ENCODE measurements at places on chromosomes 11 and 22.

- no peak for DNase-seq
These were observed 21.8 kb upstream of the CDC42EP2 start for GRCh38 chr11:65292890-65293289.

GRCh38 chr11:112453601-112454577 is 193.2 kb upstream of the PLET1 start:
- DNase-seq, result peak; percentile 28

DNA sequence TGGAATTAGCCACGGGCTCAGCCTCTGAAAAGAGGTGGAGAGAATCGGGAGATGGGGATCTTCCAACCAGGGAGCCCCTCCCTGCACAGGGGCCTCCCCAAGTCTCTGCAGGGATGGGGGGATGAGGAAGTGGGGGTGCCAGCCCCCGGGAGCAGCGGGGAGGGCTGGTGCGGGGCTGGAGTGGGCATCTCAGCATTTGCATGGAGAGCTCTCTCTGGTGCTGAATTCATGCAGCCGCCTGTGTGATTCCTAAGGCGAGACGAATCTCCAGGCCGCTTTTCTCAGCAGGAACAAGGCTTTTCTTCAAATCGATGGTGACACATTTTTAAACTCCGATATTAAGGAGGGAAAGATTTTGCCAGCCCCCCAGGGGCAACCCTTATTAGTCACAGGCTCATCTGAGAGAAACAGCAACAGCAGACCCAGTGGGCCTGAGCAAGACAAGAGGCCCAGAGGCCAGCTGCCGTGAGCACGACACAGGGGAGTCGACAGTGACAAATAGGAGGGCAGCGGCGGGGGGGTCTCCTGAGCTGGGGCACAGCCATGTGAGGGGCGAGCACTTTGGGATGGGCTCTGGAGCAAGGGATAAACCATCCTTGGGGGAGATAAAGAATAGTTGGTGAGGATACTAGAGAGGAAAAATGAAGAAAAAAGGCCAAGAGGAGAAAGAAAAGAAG is 29.0 kb downstream of the MACROD1 start:
- no peak for DNase-seq

- no peak for DNase-seq
These were observed 6.6 kb upstream of the APOL2 start for GRCh38 chr22:36245805-36246356.

DNA sequence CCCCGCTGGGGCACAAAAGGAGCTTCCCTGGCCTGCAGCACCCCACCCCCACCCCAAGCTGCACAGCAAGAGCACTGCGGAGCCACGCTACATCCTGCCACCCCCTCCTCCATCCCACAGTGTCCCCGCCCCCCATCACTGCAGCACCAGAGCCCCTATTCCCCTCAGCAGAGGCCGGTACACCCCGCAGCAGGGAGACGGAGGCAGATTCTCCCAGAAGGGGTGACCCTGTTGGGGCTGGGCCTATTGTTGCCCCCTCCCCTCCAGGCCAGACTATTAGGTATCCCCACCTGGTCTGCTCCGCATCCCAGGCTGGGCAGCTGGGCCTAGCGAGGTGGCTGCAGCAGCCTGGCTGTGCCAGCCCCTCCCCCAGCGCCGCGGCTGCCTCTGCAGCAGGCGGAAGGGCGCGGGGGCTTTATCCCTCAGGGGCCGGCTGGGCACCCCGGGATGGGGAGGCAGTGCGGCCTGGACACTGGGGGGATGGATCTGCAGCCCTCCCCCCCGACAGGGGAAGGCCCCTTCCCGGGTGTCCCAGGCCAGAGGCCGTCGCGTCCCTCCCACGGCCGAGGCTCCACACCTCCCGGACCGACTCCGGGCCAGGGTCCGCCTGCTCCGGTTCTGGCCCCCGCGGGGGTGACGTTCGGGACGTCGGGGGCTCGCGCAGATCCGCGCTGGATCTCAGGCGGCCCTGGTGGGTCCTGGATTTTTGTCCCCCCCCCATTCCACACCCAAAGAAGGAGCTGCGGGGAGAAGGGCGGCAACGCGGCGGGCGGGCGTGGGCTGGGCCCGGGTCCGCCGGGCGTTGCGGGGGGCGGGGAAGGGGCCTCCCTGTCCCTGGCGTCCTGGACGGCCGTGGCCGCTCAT is 943 bp downstream of the DUSP8 start:
- DNase-seq, result no peak

- DNase-seq, result no peak
These were observed 84.4 kb upstream of the SLC5A12 start for GRCh38 chr11:26806219-26806618.

- DNase-seq, result no peak
These were observed 237.5 kb downstream of the MIAT start for GRCh38 chr22:26894766-26895485.

DNA sequence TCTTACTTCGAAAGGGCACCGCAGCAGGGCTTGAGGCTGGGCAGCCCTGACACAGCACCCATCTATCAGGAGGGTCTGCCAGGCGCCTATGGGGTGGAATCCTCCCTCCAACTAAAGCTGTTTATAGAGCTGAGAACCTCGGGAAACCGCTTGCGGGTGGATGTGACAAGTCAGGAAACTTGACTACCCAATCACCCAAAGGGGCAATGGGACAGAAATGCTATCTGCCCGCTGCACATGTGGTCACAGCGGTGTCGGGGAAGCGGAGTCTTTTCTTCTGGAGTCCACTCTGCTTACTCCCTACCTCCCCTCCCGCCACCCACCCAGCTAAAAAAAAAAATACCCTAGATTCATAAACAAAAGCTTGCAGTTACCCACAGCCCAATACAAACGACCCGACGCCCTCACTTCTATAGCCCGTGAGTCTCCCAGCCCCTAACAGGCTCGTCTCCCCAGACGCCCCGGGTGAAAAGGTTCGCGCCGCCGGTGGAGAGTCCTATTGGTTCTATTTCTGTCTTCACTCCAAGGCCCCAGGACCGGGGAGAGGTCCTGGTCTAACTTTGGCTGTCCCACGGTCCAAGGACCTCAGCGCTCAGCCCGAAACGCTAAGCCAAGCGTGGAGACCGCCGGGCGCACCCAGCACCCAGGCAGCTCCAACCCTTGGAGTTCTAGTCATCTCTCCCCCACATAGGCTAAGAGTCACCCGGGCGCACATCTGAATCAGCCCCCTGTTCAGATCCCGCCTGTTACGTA is 1.4 kb downstream of the TRPC6 start:
- DNase-seq, result no peak

DNA sequence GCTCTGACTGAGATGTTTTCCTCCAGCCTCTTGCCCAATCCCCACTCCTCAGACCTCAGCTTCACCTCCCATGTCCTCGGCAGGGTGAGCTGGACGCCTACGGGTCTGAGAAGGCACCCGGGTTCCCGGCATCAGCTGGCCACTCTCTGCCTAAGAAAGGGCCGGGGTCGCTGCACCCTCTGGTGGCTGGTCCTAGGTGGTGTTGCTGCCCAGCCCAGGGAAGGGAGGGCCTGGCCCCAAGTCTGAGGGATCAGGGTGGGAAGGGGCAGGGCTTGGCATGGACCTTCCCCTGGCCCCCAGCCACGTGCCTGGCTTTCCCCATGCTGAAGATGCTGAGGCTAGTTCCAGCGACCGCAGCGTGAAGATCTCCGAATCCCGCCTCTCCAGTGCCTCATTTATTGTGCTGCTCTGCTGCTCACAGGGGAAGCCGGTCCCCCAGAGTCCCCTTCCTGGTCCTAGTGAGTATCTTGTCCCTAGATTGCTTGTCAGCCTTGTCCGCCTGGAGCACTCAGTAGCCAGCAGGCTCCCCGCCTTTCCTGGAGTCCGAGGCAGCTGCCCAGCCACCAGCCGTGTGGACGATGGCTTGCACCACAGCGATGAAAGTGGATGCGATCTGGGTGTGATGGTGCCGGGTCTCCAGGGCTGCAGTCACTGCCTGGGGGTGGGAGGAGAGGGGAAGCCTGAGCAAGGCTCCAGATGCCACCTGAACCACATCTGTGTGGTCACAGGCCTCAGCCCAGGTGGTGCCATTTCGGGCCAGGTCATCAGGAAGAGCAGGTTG is 2.9 kb upstream of the GGT5 start:
- DNase-seq, result peak; percentile 92

- no peak for DNase-seq
These were observed 102.8 kb downstream of the ARHGAP32 start for GRCh38 chr11:129089279-129089678.

- DNase-seq, result no peak
These were observed 37.6 kb upstream of the SLC5A1 start for GRCh38 chr22:32005453-32005852.

DNA sequence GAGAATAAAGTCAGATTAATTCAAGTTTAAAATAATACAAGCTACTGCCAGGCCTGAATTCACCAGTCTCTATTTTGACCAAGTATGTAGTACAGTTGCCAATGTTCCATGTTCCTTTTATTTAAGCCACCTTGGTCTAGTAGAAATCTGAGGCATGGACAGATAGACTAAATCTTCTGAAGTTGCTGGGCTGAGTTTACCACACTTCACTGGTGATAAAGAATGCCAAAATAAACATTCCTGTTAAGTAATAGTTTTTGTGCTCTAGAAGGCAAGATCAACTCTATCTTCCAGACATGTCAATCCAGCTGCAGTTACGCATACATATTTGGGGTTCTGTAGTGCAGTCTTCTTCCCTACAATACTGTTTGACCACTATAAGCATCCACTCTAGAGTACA is 83.9 kb upstream of the C11orf87 start:
- DNase-seq, result no peak

GRCh38 chr22:24953384-24954113 is 1.0 kb downstream of the KIAA1671 start:
- DNase-seq, result no peak
